EH (cell line): ENCODE measurements at places on chromosomes 6 and 20.

DNA sequence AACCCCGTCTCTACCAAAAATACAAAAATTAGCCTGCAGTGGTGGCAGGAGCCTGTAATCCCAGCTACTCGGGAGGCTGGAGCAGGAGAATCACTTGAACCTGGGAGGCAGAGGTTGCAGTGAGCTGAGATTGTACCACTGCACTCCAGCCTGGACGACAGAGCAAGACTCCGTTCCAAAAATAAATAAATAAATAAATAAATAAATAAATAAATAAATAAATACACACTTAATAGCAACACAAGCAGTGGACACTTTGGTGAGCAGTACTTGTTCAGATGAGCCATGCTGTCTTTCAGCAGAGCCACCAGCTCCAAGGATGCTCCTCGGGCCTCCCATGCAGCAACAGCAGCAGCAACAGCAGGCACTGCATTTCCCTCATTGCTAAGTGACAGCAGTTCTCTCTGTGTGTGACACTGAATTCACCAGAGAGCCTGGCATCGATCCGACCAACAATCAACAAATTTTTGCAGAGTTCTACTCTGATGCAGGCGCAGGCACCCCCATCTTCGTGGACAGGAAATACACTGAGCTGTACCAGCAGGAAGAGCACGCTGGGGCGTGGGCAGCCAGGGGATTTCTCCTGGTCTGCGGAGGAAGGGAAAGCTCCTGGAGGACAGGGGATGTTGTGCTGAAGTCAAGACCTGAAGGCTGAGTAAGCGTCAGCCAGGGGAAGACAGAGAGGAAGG lies 54.0 kb upstream of the SNX9 start:
- no peak for DNase-seq

DNA sequence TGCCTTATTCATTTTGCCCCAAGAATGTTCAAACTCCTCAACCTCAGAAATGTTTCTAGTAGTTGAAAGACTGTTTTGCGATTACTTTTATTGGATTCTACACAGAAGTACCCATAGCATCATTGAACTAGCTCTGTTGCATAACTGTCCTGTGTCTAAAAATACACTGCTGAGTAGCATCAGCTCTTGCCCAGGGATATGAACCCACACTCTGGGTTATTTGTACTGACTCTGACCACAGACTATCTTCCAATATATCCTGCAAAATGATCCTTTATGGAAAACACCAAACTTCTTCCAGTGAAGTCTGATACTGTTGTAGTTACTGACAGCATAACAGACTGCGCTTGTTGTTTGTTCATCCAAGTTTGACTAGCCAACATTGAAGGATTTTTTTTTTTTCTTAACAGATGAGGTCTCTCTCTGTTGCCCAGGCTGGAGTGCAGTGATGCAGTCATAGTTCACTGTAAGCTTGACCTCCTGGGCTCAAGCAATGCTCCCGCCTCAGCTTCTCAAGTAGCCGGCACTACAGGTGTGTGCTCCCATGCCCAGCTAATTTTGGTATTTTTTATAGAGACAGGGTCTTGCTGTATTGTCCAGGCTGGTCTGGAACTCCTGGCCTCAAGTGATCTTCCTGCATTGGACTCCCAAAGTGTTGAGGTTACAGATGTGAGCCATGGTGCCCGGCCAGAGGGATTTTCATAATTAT lies 49.9 kb downstream of the TULP4 start:
- peak; percentile 68 for DNase-seq

- peak; percentile 98 for DNase-seq
Observed at GRCh38 chr6:39416728-39417127, 94.2 kb upstream of the KCNK16 start.

GRCh38 chr6:72151742-72152141 lies 265.4 kb downstream of the RIMS1 start:
- DNase-seq = no peak

GRCh38 chr6:155687645-155688044 lies 232.0 kb upstream of the NOX3 start:
- DNase-seq = no peak

GRCh38 chr6:16222826-16223225 lies 15.6 kb upstream of the GMPR start:
- no peak for DNase-seq

DNA sequence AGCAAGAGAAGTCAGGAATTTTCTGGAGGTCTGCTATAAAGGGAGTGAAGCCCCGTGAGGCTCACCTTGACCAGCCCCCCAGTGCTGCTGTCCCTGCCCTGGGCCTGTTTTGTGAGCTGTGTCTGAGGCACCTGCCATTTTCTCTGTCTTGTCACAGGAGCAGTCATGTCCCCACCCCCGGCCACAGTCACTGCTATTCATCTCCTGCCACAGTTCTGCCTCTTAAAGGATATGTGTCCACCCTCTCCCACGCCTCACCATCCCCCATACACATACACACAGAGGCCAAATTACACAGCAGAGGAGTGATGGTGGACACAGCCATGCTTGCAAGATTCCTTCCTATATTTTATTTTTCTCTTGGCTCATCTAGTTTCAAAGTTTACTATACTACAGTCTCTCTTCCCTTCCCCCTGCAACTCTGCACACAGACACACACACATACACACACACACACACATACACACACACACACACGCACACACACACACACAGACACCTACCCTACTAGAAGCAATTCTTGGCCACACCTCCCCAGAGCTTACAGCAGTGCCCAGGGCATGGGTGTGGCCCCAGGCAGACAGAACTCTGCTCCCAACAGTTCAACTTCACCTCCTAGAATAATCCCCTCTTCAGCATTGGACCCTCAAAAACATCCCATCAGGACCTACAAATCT lies 68.7 kb upstream of the TAB2 start:
- no peak for DNase-seq

DNA sequence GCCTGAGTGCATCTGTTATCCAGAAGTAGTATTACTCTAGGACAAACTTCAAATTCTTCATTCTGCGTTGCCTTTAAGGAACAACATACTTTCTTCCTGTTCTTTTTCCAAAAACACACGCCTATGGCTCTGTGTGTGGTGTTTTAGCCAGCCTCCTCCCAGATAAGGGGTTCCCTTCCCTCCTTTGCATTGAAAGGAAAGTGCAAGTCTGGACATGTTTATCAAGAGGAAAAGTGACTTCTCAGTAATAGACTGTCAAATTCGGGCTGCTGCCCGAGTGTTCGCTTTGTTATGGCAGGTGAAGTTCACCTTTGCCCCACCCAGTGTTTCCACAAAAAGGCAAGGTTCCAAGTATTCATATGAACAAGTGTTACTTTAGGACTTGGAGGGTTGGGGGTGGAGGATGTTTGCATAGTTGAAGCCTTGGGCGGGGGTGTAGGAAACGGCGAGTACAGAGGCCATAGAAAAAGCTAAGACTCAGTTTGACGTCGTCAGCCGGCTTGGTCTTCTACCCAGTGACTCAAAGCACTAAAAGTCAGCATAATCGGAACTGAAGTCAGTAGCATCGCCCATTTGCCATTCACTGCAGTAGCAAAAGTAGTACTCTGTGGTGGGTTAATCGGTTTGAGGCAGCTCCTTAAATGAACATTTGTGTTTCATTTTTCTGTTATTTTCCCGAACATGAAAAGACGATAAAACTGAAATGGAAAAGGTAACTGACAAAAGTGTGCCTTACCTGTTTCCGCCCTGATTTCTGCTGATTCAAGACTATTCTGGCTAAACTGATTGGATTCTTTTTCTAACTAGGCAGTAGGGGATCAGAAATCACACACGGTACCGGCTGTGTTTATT lies 12.5 kb downstream of the PRDM1 start:
- peak; percentile 82 for DNase-seq

DNA sequence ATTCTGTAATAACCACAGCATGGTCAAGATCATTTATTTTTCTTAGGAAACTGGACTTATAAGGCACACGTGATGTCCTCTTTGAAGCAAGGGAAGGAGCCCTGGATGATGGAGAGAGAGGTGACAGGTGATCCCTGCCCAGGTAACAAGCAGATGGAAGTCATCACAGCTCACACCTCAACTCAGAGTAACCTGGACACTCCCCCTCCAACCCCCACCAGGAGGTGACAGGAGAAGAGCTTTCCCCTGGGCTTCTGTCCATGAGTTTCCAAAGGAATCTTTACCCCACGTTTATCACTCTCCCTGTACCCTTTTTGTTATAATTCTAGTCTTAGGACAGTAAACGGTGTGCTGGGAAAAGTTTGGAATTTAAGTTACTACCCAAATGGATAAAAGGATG lies 28.4 kb downstream of the ZNF334 start:
- no peak for DNase-seq

DNA sequence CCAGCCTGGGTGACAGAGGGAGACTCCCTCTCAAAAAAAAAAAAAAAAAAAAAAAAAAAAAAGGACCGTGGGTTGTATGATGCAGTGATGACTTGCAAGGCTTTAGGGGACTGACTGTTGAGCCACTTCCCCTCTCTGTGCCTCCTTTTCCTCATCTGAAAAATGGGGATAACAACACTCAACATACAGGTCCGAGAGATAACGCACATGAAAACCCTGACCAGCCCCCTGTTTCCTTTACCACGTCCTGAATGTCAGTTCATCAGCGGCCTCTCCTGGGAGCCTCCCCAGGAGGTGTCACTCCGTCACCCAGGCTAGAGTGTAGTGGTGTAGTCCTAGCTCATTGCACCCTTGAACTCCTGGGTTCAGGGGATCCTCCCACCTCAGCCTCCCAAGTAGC lies 3.9 kb downstream of the SLA2 start:
- no peak for DNase-seq
